NT2/D1 (cell line): ENCODE measurements at places on chromosomes 3 and 15.

DNA sequence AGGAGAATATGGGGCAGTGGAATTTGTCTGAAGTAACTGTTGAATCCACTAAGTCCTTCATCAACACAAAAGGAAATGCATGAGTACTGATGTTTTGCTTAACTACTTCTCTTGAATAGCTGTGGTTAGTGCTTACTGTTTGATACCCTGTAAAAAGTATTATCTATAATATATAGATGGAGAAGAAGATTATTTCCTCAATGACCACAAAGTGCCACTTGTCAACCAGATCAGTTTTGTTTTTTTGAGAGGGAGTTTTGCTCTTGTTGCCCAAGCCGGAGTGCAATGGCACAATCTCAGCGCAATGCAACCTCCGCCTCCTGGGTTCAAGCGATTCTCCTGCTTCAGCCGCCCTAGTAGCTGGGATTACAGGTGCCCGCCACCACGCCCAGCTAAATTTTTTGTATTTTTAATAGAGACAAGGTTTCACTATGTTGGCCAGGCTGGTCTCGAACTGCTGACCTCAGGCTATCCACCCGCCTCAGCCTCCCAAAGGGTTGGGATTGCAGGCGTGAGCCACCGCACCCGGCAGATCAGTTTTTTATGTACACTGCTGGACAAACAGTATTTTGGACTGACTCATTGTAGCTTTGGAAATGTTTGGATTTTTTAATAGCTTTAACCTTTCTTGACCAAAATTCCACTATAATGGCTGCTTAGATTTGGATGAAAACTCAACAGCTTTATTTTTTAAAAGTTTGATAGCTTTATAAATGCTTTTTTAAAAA, 1.5 kb upstream of the RPLP1 start:
- no peak for DNase-seq

- no peak for DNase-seq
Measured at GRCh38 chr3:43894176-43895049, 203.7 kb downstream of the ABHD5 start.

DNA sequence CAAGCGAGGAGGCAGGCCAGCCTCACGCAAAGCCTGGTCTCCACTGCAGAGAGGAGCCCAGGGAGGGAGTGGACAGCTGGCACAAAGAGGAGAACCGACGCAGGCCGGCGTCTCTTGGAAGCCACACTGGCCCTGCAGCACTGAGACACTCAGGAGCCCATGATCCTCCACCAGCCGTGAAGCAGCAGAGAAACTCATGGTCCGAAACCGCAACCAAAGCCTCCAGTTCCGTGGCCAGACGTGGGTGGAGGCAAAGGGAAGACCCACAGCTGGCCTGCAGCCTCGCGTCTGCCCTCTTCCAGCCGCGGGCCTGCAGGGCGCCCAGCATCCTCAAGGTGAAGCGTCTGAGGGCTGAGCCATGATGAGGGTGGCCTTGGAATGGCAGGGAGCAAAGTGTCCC, 62.2 kb upstream of the SEC61A1 start:
- no peak for DNase-seq

GRCh38 chr3:126267169-126267975, 87.0 kb upstream of the ALDH1L1 start:
- peak; percentile 88 for DNase-seq

DNA sequence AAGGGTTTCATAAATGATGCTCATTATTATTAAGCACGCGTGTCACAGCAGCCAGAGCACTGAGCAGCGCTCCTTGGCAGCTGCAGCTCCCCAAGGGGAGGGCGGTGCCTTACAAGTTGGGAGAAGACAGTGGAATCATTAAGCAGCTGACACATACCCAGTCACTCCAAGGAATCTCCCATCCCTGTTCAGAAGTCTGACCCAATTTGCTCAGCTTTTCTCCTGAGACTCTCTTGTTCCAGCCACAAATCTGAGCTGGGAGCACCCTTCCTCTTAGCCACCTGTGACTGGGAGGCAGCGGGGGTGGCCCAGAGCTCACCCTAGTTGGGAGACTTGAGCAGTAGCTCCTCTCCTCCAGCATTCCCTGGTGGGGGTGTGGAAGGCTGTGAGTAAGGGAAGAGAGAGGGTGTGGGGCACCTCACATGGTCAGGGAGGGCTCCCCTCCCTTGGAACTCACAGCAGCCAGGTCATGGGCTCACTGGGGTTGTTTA, 64.3 kb downstream of the DUT start:
- DNase-seq: no peak

- no peak for DNase-seq
Measured at GRCh38 chr3:168030577-168030976, 65.1 kb downstream of the GOLIM4 start.

GRCh38 chr15:41968701-41969100, 3.7 kb downstream of the EHD4 start:
- no peak for DNase-seq

- no peak for DNase-seq
Measured at GRCh38 chr3:47418167-47419082, 37.6 kb downstream of the PTPN23 start.

DNA sequence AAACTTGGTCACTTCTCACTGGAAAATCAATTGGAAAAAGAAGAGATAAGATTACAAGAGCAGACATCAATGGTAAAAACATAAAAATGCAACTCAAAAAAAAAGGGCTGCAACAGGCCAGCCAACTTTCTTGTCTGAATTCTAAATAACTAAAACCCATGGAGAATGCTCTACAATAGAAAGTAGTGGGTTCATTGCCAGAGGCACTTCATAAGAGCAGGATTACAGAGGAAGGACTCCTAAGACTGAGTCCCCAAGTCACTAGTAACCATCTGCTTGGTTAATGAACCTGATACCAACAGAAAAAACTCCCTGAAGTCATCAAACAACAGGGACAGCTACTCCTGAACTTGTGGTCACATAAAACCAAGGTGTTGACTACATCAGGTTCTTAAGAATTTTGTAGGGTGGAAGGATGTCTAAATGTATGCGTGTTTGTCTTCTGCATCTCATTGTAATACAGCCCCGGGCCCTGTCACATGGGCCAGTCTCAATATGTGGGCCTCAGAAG, 148.6 kb downstream of the IMPG2 start:
- DNase-seq: no peak

GRCh38 chr3:149115114-149115513, 14.3 kb upstream of the HPS3 start:
- no peak for DNase-seq

DNA sequence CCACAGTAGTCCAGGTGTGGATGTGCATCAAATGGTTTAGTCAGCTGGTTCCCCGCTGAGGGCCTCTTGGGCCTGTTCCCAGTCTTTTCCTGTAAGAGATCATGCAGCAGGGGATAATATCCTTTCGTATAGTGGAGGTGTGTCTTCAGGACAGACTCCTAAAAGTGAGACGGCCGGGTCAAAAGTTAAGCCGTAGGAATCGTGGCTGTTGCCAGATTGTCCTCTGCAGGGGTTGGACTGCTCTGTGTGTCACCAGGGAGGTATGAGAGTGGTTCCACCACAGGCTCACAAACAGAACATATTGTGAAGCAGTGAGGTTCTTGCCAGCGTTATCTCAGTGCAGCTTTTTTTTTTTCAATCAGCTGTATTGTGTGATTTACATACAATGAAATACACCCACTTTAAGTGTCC, 95.0 kb downstream of the VGLL4 start:
- no peak for DNase-seq

DNA sequence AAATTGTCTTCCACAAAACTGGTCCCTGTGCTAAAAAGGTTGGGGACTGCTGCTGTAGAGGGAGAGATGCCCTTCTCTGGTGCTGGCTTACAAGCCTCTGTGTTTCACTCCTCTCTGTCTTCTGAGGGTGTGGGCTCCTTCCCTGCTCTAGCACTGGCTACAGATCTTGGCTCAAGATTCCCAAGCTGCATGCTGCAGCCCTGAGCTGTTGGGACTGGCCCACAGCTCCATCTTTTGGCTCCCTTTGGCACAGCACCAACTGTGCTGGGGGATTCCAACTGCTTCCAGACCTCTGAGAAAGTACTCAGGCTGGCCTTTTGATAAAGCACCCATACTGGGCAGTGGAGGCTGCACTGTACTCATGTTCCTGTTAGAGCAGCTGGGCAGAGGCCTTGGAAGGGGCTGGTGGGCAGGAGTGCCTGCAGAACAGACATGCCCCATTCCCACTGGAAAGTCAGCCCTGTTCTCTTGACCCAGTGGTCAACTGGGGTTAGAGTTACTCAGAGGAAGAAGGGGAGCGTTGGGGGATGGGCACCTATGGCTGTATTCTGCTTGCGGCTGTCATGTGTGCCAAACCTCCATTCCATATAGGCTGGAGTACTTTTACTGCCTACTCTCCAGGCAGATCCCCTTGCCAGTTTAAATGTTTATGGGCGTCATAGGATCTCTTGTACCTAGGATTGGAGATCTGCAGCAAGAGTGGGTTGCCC, 55.7 kb downstream of the GALK2 start:
- DNase-seq: no peak

DNA sequence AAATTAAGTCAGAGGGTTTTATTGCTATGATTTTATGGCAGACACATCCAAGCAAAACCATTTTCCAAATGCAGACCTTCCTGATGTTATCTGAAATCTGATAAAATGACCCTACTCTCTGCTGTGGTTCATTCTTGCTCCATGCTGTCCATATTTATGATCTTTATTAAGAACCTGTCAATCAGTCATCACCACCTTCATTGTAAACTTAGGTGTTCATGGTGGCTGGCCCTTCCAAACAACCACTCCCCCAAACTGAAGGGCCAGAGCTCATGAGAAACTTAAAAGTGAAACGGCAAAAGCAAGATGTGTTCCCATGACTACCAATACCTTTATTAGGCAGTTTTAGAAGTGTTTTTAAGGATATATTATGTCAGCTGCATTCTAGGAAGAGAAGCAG, 53.6 kb downstream of the UBP1 start:
- no peak for DNase-seq

- DNase-seq: no peak
Measured at GRCh38 chr3:144052275-144052674, 80.7 kb downstream of the DIPK2A start.

DNA sequence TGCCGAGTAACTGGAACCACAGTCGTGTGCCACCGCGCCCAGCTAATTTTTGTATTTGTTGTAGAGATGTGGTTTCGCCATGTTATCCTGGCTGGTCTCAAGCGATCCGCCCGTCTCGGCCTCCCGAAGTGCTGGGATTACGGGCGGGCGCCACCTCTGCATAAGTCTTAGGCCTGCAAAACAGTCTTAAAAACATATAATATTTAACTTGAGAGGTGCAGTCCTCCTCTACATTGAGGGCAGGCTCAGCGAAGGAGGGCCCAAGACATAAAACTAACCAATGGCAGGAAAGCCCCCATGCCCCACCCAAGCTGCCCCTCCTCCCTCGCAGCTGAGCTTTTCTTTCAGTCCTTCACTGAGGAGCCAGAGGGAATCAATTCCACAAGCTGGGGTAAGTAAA, at the start of gene SLC28A2:
Gene SLC28A2 (plus strand): TSS at position 347 of the 400 bp plus-strand sequence. CDS start 982 bp downstream, outside the sequence.
- DNase-seq: no peak

GRCh38 chr3:50623840-50624474, 7.0 kb downstream of the MAPKAPK3 start:
- no peak for DNase-seq

DNA sequence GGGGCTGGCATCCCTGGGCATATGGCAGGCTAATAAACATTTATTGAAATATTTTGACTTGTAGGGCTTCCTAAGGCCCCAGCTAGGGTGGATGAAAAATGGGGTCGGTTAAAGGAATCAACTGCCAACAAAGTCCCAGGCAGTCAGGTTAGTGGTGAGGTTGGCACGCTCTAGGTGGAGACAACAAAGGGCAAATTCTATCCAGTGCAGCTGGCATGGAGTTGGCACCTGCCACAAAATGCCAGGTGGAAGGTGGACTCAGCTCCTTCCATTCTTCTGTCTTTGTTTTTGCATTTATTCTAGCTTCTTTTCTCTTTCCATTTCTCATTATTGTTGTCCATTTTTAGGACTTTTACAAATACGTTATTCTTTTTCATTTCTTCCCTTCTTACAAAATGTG, 31.0 kb downstream of the LCMT2 start:
- DNase-seq: no peak

- DNase-seq: no peak
Measured at GRCh38 chr3:190865419-190865818, 2.9 kb upstream of the GMNC start.

DNA sequence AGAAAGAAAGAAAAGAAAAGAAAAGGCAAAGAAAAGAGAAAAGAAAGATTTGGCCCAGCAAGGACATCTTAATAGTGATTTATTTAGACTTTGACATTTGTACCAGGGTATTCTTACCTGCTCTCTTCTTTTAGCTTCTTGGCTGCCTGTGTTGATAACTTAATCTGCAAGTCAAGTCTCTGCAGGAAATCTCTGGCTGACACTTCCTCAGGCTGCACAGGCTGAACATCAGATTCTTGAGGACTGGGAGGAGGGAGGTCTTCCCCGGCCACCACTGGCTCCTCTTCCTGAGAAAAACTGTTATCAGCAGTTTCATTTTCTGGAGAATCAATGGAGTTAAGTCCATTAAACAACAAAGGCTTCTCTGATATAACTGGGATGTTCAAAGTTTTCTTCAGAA, 12.8 kb downstream of the LYSMD2 start:
- no peak for DNase-seq

DNA sequence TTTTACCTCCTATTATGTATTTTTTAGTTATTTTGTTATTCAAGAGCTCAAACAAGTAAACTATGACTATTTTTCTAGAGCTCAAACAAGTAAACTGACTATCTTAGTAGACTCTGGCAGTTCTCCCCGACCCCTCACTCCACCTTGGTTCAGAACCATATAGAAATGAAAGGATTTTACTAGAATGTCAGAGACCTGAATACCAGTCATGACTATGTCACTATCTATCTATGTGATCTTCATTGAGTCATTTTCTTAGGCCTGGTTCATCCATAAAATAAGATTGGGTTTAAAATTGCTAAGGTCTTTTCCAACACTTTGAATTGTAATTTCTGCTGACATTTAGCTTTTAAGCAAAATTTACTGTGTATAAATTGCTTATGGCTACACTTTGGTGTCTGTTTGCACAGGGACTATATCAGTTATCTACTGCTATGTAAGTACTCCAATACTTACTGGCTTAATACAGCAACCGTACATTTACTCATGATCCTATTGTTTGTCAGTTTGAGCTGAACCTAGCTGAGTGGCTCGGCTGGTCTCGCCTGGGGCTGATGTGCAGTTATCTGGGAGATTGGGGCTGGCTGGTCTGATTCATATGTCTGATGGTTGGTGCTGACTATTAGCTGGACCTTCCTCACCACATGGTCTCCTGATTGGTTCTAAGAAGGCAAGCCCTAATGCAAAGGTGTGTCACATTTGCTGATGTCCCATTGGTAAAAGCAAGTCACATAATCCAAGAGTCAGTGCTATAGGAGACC, 37.0 kb downstream of the RASA2 start:
- DNase-seq: no peak

- DNase-seq: no peak
Measured at GRCh38 chr15:80136854-80137253, 15.9 kb upstream of the FAH start.
